IPS-NIHi11 (cell line): ENCODE measurements at places on chromosomes 7 and 10.
A peak's percentile ranks its signal among the peaks of the same experiment; 100 is the strongest.

DNA sequence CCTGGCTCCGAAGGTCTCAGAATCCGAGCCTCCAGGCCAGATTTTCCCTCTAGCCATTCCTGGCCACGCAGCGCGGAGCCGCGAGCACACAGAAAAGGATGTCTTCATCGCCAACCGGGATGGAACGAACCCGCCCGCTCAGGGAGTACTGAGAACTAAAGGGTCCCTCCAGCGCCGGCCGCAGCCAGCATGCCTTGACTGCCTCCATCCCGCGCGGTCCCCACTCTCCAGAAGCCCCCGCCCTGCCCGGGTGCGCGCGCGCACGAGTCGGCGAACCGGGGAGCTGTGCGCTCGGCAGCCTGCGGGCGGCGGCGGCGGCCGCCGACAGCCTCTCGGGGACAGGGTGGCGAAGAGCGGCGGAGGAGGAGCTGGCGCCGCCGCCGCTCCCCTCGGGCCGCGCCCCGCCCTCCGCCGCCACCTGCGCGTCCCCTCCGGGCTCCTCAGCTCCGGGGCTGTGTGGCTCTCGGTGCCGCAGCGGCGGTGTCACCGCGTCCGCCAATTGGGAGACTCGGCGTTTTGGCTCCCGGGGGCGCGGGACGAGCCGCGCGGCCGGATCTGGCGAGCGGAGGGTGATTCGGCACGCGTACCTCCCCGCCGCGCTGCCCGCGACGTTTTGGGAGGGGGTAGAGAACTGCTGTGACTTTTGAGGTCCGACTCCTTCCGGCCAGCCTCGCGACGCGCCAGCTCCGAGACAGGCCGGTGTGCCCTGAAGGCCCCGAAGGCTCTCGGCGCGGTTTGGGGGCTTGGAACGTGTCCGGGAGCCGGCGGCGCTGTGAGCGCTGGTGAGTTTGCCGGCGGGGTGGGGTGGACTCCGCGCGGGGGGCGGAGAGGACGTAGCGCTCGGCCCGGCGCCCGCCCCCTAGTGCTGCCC lies 453 bp upstream of the GALNT17 start:
- DNase-seq = peak; percentile 85

DNA sequence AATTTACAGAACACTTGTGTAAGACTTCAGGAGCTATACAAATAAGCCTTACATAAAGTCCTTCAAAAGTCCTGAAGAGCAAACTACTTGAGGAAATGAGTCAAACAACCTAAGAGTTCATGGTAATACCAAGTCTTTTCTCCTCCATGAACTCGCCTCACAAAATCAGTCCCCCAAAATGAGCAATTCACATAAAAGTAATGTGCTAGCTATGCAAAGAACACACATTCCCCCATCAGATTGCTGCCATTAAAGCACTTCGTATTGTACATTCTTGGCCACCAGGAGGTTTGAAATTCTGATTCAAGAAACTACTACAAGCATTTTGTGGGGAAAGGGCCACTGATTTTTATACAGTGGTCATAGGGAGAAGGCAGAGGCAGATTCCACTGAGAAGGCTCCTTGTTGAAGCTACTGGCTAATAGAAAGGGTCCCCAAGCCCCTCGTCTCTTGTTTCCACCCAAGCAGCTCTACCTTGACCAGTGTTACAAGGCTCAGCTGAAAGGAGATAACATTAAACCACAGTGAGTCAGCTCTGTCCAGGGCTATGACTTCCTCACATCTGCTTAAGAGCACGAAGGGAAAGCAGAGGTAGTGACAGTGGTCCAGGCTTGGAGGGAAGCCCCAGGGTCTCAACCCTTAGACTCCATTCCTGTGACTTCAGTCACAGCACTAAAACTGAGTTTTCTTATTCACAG lies 115.2 kb upstream of the CDK1 start:
- DNase-seq = no peak

GRCh38 chr7:45646207-45646821 lies 72.1 kb downstream of the ADCY1 start:
- DNase-seq = no peak

DNA sequence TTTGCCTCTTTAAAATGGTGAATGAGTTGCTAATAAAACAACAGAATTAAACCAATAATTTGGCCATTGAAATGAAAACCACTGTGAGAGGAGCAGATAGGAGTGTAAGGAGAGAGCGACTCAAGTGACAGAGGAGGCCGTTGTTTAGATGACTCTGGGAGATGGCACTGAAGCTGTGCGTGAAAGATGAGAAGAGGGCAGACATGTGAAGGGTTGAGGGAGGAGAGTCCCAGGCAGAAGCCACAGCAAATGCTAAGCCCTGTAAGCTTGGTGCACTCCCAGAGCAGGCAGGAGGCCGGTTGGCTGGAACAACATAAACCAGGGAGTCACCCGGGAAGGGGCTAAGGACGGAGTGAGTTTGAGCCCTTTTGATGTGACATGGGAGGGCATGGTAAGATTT lies 814 bp upstream of the OPALIN start:
- DNase-seq = no peak

- peak; percentile 15 for DNase-seq
Measured at GRCh38 chr7:64959072-64959747, 31.6 kb downstream of the ZNF117 start.

- DNase-seq = no peak
Measured at GRCh38 chr10:90914992-90915765, 5.7 kb downstream of the ANKRD1 start.
